SK-MEL-5 (cell line): ENCODE measurements at places on chromosomes 1 and 21.

DNA sequence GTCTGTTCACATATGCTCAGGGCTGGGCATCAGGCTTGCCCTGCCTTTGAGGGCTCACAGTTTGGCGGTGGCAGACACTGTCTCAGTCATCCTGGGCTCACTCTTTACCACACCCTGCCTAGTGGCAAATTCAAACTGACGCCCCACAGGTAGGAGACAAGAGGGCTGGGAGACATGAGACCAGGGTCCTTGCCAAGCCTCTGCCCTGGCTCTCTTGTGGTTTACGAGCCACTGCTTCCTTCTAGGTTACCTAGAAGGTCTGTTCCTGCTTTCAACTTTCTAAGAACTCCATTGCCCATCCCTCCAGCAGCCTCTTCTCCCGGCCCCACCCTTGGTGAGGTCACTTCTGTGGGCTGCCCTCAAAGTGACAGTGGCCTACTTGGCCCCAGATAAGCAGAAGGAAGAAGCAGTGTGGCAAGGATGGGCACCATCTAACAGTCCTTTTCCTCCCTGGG is 10.5 kb downstream of the KIF21B start:
- DNase-seq, result no peak

- DNase-seq, result no peak
Observed at GRCh38 chr21:25999921-26000582, 170.5 kb downstream of the APP start.

GRCh38 chr1:41158966-41159365 is 83.1 kb downstream of the SCMH1 start:
- DNase-seq, result no peak

DNA sequence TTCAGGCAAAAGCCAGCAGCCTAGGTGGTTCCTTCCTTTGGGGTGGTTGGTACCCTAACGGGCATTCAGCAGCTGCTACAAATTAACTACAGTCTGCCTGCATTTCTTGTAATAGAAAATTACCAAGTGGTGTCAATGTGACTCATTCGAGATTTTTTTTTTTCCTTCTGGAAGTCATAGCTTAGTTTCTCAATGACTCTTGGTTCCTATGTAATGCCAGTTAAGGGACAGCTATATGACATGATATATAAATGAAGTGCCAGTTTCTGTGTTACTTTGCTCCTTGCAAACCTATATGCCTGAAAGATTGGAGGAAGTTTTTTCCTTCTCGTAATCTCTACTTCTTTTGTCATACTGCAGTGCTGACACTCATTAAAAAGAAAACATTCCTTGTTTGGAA is 2.6 kb downstream of the MGST3 start:
- DNase-seq, result no peak

- DNase-seq, result no peak
Observed at GRCh38 chr1:38741341-38741740, 118.2 kb downstream of the RRAGC start.

DNA sequence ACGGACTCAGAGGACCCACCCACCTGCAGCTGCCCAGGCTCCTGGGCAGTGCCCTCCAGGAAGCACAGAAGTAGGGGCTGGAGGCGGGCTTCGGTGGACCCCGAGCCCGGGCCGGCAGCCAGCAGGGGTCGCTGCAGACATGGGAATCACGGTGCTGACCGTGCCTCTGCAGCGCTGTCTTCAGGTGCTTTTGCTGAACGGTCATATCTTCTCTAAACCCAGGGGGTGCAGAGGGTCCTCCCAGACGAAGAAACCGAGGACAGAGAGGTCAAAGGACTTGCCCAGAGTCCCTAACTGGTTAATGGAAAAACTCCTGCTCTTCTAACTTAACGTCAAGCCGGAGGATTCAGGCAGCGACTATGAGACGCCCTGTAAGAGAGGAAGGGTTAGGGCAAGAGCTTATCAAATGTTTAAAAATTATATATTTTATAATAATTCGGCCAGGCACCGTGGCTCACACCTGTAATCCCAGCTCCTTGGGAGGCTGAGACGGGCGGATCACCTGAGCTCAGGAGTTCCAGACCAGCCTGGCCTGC is 21.5 kb upstream of the LEFTY2 start:
- peak; percentile 69 for DNase-seq

DNA sequence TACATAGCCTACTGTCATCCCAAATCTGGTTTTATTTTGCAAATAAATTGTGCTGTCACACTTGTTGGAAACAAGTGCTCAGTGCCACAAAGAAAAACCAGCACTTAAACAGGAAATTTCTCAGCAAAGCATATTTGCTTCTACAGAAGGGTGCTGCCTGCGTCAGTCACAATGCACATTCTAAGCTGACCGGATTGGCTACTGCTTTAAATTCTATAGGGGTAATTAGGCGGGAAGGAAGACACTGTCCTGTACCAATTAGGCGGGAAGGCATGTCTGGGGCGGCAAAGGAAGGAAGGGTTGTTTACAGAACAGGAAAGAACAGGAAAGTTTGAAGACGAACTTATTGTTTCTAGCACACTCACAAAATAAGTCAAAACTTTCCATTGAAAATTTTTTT is 2.8 kb downstream of the IFI16 start:
- peak; percentile 78 for DNase-seq

- DNase-seq, result no peak
Observed at GRCh38 chr1:193365966-193366365, 179.6 kb upstream of the B3GALT2 start.

GRCh38 chr1:221161571-221162041 is 282.4 kb downstream of the HLX start:
- peak; percentile 51 for DNase-seq

GRCh38 chr1:183533617-183534174 is 56.6 kb downstream of the NCF2 start:
- DNase-seq, result peak; percentile 96

DNA sequence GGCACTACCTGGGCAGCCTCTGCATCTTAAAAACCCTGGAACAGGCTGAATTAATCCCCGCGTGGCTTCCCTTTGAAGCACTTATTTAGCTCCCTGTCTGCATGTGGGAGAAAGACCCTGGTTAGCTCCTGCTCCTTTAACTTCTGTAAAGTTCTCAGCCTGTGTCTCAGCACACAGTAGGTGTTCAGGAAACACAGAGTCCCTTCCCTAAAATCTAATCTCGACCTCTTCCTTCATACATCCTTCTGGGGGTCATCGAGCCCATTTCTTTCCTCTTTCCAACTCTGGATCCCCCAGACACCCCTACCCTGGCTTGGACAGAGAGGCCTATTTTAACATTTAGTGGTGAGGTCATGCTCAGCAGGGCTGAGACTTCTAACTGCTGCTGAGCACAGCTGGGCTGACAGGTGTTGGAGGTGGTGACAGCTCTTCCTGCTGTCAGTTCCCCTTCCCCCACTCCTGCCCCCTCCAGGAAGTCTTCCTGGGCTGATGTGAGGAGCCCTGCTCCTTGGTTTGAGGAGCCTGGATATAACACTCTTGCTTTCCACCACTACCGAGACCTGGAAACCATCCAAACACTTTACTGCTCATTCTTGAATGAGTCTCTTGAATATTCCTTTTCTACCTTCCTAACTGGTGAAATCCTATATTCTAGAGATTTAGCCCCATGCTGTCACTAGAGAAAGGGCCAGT is 5.3 kb downstream of the E2F2 start:
- no peak for DNase-seq

DNA sequence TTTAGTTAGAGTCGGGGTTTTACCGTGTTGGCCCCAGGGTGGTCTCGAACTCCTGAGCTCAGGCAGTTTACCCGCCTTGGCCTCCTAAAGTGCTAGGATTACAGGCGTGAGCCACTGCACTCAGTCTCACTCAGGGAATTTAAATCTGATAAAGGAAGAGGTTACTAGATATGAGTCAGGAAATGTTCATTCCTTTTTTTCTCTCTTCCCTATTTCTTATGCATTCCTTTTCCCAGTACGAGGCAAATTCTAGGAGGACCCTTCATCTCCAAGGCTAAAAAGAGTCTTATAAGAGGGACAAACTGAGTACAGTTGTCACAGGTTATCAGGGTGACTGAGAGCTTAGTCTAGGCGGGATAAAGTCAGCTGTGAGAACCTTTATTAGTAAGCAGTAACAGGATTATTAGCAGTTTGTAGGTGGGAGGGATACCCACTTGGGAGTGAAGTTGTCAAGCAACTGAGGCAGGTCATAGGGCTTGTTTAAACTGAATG is 9.1 kb downstream of the MACF1 start:
- no peak for DNase-seq

GRCh38 chr1:45385302-45385701 is 45.1 kb upstream of the MUTYH start:
- DNase-seq, result no peak

- DNase-seq, result no peak
Observed at GRCh38 chr1:8976896-8977450, 31.3 kb downstream of the CA6 start.

GRCh38 chr1:231940116-231940515 is 313.5 kb downstream of the DISC1 start:
- no peak for DNase-seq

- peak; percentile 46 for DNase-seq
Observed at GRCh38 chr1:245493029-245493428, 338.2 kb downstream of the KIF26B start.

- no peak for DNase-seq
Observed at GRCh38 chr1:108152782-108153222, 47.3 kb downstream of the SLC25A24 start.

- peak; percentile 44 for DNase-seq
Observed at GRCh38 chr1:212186427-212187207, 98.6 kb upstream of the PPP2R5A start.

- DNase-seq, result no peak
Observed at GRCh38 chr1:41051022-41051421, 29.5 kb upstream of the SLFNL1 start.

DNA sequence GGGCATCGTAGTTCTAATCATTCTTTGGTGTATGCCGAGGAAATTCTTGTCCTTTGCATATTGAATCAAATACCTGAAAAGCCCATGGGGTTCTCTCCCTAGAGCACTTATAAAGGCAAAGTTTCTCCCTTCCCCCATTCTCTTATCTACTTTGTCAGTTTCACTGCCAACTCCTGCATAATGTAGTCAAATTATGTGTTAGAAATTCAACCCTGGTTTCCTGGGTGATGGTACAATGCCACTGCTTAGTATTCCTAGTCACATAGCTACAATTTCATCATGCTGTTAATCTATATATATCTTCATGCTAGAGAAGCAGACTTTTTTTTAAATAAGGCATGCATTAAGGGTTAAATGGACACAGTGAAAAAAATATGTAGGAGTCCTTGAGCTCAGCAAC is 119.0 kb downstream of the PDE4B start:
- DNase-seq, result no peak

- DNase-seq, result no peak
Observed at GRCh38 chr1:87765681-87766070, 437.0 kb downstream of the LMO4 start.

GRCh38 chr1:151508833-151509232 is 2.4 kb upstream of the CGN start:
- no peak for DNase-seq

- DNase-seq, result no peak
Observed at GRCh38 chr1:81582467-81582986, 218.2 kb upstream of the ADGRL2 start.

DNA sequence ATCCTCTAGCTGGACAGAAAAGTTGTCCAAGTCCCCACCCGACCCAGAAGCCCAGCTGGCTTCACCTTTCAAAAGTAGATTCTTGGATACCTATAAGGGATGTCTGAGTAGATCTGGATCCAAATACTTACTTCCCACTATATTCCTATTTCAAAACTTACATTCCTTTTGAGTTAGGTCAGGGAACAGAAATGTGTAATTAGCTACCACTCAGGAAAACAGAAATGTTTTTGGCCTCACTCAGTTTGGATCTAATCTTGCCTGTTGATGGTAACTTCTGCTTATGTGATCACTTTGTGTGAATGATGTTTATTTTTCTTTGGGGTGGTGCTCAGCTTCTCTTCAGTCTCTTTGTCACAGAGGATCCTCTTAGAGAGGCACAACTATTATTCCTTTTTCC is 814.4 kb upstream of the RGS18 start:
- DNase-seq, result no peak

DNA sequence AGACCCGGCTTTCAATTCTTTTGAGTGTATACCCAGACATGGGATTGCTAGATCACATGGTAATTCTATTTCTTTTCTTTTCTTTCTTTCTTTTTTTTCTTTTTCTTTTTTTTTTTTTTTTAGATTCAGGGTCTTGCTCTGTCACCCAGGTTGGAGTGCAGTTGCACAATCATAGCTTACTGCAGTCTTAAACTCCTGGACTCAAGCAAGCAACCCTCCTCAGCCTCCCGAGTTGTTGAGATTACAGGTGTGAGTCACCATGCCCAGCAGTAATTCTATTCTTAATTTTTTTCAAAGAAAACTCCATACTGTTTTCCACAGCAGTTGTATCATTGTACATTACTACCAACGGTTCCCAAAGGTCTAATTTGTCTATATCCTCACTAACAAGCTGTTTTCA is 13.5 kb upstream of the RNF186 start:
- DNase-seq, result no peak

- DNase-seq, result peak; percentile 63
Observed at GRCh38 chr1:42146626-42147320, 6.4 kb upstream of the GUCA2B start.

DNA sequence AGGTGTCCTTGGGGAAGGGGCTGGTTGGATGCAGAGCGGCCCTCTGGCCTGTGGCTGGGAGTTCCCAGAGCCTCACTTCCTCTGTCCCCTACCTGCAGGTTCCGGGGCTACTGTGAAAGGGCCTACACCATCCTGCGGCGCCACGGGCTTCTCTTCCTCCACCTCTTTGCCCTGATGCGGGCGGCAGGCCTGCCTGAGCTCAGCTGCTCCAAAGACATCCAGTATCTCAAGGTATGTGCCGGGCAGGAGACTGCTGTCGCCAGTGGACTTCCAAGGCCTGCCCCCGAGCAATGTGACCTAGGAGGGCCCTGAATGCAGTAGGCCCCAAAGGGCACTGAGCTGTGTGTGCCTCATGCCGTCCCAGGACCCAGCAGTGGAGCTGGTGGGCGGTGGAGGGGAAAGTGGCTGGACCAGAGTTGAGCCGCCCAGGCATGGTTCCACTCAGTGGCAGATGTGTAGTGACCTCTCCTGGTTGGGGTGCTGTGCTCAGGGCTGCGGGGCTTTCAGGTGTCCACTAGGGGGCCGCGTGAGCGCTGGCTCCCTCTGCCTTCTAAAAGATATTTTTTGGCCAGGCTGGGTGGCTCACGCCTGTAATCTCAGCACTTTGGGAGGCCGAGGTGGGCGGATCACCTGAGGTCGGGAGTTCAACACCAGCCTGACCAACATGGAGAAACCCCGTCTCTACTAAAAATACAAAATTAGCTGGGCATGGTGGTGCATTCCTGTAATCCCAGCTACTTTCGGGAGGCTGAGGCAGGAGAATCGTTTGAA is 73.4 kb downstream of the PIK3CD start:
- peak; percentile 66 for DNase-seq

DNA sequence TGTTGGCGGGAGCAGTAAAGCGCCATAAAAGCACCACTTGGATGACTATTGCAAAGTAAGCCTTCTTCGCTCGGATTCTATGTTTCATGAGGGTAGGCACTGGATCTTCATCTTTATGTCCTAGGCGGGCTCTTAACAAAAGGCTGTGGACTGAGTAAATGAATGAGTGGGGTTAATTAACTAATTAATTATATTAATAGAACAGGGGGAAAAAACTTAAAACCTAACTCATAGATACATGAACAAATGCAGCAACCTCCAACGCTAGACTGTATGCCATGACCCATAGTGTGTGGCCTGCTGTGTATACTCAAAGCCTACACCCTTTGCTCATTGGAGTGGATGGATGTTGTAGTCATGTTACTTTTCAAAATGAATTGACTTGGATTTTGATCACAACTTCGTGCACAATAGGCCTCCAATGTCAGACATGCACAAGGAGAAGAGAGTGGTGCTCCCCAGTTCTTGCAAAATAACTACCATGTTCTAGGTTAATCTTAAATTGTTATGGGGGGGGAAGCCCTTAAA is 417 bp upstream of the GFI1 start:
- DNase-seq, result no peak

- DNase-seq, result peak; percentile 96
Observed at GRCh38 chr1:151443846-151444782, 15.2 kb downstream of the POGZ start.
